ENCODE measurements at places on chromosomes 11 and 22.

GRCh38 chr11:69041516-69041915 is 7.2 kb upstream of the TPCN2 start:
- no peak for DNase-seq

- no peak for DNase-seq
Observed at GRCh38 chr11:58574881-58575280, 775 bp downstream of the LPXN start.

DNA sequence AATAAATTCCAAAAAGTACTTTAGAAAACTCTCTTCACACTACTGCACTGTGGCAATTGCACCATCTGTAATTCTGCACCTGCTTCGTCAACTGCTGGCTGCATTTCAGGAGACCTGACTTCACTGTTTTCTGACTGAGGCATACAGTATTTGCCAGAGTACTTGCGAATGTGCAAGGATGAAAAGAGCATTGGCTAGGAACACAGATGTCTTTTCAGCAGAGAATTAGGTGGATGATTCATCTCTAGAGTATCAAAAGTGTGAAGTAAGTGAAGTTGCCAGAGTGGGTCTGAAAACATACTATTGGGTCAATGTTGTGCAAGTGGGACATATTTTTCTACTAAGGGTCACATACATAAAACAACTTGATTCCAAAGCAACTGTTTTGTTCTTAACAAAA is 427.5 kb upstream of the CCDC90B start:
- DNase-seq = no peak

- DNase-seq = no peak
Observed at GRCh38 chr11:91239359-91239758, 985.3 kb upstream of the FAT3 start.

DNA sequence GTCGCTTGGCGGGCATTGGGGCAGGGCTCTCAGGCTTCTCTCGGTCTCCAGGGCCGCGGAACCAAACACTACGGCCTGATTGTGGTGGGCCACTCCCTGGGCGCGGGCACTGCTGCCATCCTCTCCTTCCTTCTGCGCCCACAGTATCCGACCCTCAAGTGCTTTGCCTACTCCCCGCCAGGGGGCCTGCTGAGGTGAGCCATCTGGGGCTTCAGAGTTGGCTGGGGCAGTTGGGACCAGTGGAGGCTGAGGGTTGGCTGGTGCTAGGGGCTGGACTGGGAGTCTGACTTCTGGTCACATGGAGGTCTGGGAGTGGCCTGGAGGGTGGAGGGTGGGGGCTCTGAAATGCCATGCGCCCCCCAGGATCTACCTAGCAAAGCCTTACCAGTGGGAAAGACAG is 15.3 kb upstream of the MYRF start:
- no peak for DNase-seq

GRCh38 chr11:3136546-3137455 is 28.3 kb downstream of the OSBPL5 start:
- DNase-seq = no peak
